Left ventricle myocardium inferior (tissue), 1 donor: ENCODE measurements at places on chromosomes 1 and 21. TPM values are rescaled to one million over a fixed set of nuclear protein-coding genes. Genes with fewer than 3 reads are reported as not detected.

- peak; percentile 42 for DNase-seq
These were observed 54.3 kb upstream of the HNRNPU start for GRCh38 chr1:244918421-244919319.

DNA sequence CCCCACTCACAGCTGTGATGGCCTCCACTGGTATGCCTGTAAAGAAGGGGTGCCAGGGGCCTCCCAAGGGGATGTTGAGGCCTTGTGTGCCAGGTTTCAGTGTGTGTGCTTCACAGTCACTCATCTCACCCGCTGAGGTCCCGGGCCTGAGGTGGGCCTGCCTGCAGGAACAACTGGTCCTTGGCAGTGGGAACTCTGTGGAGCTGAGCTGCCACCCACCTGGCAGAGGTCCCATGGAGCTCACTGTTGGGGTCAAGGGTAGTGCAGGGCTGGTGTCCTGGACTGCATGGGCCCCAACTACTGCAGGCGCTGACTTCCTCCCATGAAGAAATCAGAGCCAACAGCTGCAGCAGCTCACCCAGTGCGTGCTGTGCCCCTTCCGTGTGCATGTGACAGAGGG lies 17.3 kb upstream of the ZNF678 start:
- no peak for DNase-seq

GRCh38 chr1:162275622-162276175 lies 101.0 kb downstream of the SPATA46 start:
- no peak for DNase-seq

GRCh38 chr1:62140666-62141065 lies 54.0 kb upstream of the L1TD1 start:
- DNase-seq: no peak

DNA sequence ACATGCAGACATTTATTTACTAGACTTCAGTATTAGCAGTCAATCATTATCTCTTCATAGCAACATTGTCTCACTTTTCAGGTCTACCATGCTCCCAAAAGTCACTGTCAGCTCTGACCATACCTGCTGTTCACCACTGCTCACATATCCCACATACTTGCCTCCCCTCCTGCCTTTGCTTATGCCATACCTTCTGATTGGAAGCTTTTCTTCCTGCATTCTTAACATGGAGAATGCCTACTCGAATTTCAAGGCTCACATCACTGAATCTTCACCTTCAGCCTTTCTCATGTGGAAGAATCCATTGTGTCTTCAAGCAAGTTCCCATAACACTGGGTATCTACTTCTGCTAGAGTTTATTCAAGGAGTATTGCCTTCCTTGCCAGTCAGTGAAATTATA lies 135.4 kb downstream of the NTNG1 start:
- DNase-seq: no peak

DNA sequence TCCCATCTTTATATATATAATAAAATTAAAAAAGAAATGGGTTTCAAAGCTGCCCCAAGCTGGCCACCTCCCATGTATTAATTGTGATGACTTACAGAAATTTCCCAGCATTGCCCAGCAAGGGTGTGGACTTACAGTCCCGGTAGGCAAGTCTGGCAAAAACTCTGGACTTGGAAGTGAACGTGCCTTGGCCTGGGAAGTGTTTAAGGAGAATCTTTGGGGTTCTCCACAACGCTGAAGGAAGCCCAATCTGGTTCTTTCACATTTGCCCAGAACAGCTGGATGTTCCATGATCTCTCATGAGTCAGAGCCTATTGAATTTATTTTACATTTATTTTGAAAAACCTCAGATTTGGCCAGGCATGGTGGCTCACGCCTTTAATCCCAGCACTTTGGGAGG lies 98.4 kb upstream of the SLC45A1 start:
- no peak for DNase-seq

GRCh38 chr1:28509705-28510272 lies 3.9 kb downstream of the RCC1 start:
- no peak for DNase-seq

Gene TP73
- total RNA-seq: 0.05 TPM

Gene CYP4A22
- not detected for total RNA-seq

Gene NR1I3
- total RNA-seq: not detected

Gene SPRR1B
- total RNA-seq: not detected
